Cerebellum (tissue), 4 donors: ENCODE measurements at places on chromosomes 11 and 22.

- DNase-seq: no peak
Measured at GRCh38 chr11:12284316-12285050, 92.9 kb upstream of the PARVA start.

DNA sequence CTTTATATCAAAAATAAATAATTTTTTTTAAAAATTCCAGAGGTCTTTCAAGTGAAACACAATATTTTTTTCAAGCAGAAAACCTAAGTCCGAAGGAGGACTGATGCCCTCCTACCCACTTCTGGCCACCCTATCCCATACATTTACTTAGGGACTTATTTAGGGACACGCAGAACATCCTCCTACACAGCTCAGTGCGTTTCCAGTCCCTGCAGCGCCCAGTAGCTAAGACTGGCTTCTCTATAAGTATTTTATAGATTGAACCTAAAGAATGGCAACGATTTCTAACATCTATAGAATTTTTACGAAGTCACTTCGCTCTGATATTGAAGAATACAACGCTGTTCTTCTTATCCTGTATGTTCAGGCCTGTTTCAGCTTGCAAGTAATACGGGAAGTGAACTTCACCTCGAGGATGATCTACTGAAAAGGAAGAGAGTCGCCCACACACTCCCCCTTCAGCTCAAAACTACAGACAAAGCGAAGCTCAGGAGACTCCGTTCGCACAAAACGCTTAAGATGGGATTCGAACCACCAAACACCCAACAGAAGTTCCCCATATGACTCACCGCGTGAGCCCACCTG is 328 bp downstream of the CHEK2 start:
- no peak for DNase-seq

DNA sequence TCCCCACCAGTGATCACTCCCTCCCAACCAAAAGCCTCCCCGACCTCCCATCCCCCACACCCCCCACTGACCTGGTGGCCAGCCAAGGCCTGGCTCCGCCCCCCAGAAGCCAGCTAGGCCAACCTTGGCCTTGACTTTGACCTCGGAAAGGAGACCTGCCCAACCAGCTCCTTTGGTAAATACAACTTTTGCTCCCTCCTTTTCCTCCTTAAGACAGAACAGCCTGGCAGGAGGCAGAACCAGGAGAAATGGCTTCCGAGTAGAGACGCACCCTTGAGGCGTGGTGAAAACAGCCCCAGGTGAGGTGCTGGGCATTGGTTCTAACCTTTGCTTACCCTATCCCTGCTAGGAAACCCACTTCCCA is 27.0 kb downstream of the PLEKHA7 start:
- DNase-seq: no peak

DNA sequence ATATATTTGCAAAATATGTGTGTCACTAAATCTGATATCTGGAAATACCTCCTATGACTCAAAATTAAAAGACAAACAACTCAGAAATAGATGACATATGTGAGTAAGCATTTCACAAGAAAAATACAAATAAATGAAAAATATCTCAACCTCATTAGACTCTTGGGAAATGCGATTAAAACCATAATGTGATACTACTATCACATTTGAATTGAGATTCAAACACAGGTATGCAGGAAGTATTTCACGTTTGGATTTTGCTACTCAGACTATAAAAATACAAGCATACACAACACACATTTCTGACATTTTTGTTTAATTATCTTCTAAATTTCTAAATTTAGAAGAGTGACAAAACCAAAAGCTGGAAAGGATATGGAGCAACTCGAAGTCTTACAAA is 811.9 kb upstream of the LRRC4C start:
- DNase-seq: no peak

DNA sequence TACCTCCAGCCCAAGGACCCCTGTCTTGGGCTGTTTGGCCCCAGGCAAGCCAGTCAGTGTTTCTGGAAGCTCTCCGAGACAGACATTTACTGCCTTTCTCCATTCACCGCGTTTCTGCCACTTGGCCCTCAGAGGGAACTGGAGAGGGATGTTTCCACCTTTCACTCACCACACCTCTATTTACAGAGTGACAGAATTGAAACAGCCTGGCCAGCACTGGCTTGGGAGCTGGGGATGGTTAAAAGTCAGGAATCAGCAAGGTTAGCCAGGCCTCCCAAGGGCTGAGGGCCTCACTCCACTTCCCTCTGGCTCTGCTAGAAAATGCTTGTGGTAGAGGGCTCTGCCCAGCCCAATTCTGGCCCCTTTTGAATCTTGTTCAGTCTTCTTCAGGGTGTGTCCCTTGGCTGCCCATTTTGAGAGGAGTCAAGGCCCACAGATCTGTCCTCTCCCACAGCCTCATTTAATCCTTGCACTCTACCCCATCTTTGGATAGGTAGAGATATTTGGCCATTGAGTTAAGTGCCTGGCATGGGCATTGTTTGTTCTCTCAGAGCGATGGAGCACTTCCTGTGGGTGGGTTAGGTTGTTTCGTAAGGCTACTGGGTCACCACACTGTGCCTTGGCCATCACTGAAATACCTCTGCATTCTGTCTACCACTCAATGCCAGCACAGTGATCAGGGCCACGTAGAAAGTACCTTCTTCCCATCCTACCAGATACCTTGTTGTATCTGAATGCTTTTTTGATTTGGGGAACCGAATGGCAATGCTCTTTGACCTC is 119.2 kb downstream of the MICAL2 start:
- DNase-seq: no peak

DNA sequence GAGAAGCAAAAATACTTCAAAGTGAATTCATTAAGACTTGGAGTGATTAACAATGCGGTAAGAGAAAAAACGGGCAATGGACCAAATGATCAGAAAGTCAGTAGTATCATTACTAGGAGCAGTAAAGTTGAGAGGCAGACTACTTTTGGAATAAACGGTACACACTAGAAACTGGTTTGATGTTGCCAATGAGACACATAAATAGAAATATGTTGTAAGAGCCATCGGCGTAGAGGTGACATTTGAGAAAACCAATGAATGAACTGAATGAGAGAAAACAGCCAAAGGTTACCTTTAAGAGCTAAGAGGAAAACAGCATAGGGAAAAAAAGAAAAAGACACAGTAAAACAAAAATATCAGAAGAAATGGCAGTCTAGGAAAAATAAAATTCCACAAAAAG is 6.2 kb downstream of the CHORDC1 start:
- no peak for DNase-seq

DNA sequence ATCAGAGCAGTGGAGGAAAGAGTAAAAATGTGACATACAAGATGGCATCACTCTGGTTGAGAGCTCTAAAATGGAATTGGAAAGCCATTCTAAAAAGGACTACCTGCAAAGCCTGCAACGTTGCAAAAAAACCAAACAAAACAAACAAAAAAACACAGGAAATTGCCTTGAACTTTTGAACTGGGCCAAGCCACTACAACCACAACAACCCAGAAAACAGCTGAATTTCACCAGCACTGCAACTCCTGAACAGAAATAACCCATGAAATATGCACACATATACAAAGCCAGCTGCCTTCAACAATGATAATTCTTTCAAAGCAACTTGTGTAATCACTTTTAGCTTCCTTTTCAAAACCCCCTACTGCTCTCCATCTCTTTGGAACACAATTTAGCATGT is 326.6 kb upstream of the LRRC4C start:
- no peak for DNase-seq

DNA sequence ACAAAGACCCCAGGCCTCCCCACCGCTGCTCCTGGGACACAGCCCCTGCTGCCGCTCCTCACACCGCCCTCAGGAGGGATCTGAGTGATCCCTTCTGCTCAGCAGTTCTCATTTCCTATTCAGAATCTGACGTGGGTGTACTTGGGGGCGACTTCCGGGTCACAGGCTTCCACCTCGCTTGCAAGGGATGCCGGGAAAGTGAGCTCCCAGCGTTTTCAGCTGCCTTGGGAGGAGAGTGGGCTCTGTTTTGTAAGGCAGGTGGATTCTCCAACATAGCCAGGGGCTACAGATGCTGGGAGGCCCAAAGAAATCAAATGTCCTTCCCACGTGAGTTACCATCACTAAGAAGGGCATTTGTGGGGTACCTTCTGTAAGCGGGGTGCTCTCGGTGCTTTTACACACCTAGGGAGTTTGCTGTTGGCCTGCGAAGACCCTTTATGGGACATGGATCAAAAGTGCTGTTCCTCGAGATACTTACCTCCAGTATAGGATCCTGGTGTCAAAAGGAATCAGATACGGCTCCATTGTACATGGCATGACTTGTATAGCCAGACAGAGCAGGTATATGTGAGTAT is 9.7 kb upstream of the LRRC10B start:
- no peak for DNase-seq

DNA sequence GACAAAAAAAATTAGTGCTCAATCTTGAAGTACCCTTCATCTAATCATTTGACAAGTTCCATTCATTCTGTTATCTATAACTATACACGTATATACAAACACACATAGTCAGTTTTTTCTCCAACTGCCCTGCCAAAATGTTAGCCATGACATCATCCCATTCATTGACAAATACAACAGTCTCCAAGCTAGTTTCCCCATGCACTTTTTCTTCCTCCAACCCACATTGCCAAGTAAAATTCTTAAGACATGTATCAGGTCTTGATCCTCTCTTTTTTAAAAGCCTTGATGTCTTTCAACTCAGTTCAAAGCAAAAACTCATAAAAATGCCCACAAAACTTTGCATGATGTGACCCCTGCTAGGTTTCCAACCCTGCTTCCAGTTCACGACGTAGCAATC is 58.1 kb downstream of the DDI1 start:
- DNase-seq: no peak
